ENCODE measurements at places on chromosomes 12 and 14.

DNA sequence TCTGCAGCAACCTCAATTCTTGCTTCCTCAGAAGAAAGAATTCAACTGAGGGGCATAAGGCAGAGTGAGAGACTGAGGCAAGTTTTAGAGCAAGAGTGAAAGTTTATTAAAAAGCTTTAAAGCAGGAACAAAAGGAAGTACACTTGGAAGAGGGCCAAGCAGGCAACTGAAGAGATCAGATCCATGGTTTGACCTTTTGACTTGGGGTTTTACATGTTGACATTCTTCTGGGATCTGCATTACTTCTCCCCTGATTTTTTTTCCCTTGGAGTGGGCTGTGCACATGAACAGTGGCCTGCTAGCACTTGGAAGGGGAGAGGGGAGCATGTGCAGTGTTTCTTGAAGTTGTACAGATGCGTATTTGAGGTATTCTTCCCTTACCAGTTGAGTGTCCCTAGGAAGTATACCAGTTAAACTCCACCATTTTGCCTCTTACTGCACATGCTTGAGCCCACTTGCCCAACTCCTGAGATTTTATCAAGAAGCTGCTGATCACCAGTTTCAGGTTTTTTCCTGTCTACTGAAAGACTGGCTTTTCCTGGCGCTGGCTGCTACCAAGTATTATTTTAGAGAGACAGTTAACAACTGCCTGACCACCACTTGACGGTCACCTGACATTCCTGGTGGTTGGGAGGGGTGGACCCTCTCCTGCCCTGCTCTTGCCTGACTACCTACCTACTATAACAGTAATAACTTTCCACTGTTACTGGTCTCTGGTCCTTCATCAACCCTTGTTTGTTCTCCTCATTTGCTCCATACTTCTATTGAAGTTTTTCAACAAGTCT, 26.0 kb upstream of the TMTC2 start:
- H3K4me1 ChIP-seq: no peaks in the 10 kb centered on the region
- H3K27me3 ChIP-seq: peaks cover 4% of the 10 kb centered on the region
- no peak for ATAC-seq
- no peak overlapping the region for H3K27ac ChIP-seq
- H3K36me3 ChIP-seq: no peaks in the 10 kb centered on the region

- no peaks in the 10 kb centered on the region for H3K4me1 ChIP-seq
- H3K4me3 ChIP-seq: no peak overlapping the region
- H3K36me3 ChIP-seq: no peaks in the 10 kb centered on the region
- ATAC-seq: no peak
- H3K27ac ChIP-seq: no peak overlapping the region
- H3K27me3 ChIP-seq: no peaks in the 10 kb centered on the region
Observed at GRCh38 chr12:34404377-34405285, 382.3 kb downstream of the ALG10 start.

GRCh38 chr14:49480053-49480760, 106.0 kb downstream of the RPS29 start:
- H3K4me3 ChIP-seq: no peak overlapping the region
- H3K27ac ChIP-seq: no peak overlapping the region
- peaks cover 8% of the 10 kb centered on the region for H3K4me1 ChIP-seq
- H3K36me3 ChIP-seq: no peaks in the 10 kb centered on the region

DNA sequence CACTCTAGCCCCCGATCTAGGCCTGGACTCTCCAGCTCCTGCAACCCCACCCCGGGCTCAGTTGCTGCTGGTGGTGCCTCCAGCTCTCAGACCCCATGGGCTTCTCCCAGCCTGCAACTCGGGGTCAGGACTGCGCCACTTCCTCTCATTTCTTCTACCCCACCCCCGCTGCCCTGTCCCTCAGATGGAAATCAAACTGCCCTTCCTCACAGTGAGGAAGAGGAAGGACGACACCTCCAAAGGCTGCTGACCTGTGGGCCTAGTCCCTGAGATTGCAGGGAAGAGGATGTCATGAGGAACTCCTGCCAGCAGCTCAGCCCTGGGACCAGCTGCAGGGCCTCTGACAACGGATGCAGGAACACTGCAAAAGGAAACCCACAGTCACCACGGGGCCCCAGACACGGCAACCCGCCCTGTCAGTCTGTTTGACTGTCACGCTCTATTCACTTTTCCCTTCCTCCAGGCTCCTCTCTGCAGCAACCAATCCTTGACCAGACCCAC, 29.3 kb upstream of the PNMA1 start:
- H3K27me3 ChIP-seq: no peaks in the 10 kb centered on the region
- ATAC-seq: peak; percentile 68
- H3K4me1 ChIP-seq: peaks cover 89% of the 10 kb centered on the region
- H3K4me3 ChIP-seq: peak overlapping the region; percentile 62
- H3K36me3 ChIP-seq: peaks cover 16% of the 10 kb centered on the region

DNA sequence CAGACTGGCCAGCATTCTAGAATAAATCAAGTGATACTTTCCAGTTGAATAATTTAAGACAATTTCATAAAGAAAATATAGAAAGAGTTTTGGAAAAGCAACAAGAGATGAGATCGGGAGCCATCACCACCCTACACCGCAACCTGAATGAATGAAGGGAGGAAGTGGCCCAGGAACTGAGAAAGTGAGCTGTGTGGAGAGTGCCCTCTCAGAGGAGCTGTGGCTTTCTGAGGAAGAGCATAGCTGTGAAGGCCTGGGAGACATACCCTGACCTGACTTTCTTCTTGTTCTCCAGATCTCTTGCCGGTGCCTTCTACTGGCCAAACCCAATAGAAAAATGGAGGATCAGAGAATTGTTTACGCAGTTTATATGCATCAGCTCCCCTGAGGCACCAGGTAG, 79.3 kb upstream of the TSPAN8 start:
- no peaks in the 10 kb centered on the region for H3K4me1 ChIP-seq
- no peaks in the 10 kb centered on the region for H3K36me3 ChIP-seq
- peak; percentile 47 for ATAC-seq
